ENCODE measurements at places on chromosomes 12 and 14. TPM values are rescaled to one million over a fixed set of nuclear protein-coding genes. Genes with fewer than 3 reads are reported as not detected.

The TMEM253 gene
- not detected for total RNA-seq

The LAG3 gene
- total RNA-seq = not detected

The SERPINA10 gene
- total RNA-seq = not detected

The TRHDE gene
- 24.2 TPM for total RNA-seq

The TGFB3 gene
- 12.9 TPM for total RNA-seq

The IAPP gene
- total RNA-seq = not detected

The CD163 gene
- total RNA-seq = 2.5 TPM

The CACNA1C gene
- total RNA-seq = 33.0 TPM

The RNASE8 gene
- total RNA-seq = not detected

The GLT1D1 gene
- total RNA-seq = 24.9 TPM

The MRPS35 gene
- 91.3 TPM for total RNA-seq

The ASCL1 gene
- 14.5 TPM for total RNA-seq

The SVOP gene
- total RNA-seq = 41.1 TPM

The KRT2 gene
- total RNA-seq = not detected

The KLHL33 gene
- 0.23 TPM for total RNA-seq

The MYF6 gene
- total RNA-seq = 0.92 TPM
